Mesothelial cell of epicardium (in vitro differentiated cells): ENCODE measurements at places on chromosomes 7 and 10.

DNA sequence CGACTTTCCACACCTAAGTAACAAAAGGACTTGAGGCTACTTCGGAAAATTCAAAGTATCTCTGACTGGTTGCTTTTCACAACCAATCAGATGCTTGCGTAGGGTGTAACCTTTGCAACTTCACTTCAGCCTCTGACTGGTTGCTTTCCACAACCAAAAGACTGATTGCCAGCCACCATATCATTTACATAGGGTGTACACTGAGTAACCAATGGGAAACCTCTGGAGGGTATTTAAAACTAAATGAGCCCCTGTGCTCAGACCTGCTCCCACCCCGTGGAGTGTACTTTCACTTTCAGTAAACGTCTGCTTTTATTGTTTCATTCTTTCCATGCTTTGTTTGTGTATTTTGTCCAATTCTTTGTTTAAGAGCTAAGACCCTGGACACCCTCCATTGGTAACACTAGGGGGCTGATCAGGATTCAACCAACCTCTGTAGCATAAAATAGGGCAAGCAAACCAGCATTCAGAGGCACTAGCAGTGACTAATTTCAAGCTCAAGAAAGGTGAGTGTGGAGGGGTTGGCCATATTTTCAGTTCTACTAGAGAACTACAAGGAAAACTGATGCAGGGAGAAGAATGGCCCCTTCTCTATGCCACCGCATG, 390.8 kb downstream of the POM121L12 start:
- peaks cover 4% of the 10 kb centered on the region for H3K4me1 ChIP-seq
- no peak overlapping the region for H3K4me3 ChIP-seq
- H3K36me3 ChIP-seq = no peaks in the 10 kb centered on the region
- H3K27me3 ChIP-seq = no peaks in the 10 kb centered on the region

DNA sequence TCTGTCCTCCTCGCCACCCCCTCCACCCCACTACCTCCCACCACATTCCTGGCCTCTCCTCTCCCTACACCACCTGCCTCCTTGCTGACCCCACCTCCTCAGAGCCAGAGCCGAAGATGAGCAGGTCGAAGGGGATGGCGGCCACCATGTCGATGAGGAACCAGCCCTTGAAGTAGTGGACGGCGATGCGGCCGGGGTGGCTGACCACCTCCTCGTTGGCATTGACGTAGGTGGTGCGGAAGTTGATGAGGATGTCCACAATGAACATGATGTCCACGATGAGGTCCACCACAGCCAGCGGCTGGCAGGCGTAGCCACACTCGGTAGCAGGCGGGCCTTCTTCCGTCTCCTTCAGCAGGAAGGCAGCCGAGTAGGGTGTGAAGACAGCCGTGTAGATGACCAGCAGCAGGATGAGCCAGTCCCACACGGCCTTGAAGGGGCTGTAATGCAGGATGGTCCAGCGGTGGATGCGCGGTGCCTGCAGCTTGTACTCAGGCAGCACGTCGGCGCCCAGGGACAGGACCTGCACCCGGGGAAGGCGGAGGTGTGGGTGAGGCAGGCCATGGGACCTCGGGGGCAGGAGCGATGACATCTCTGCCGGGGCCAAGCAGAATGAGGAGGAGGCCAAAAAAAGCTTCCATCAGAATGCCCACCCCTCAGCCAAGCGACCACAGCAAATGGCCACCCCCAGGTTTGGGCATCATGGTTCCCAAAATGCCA, 25.6 kb downstream of the KCNH2 start:
- no peak for DNase-seq
- no peaks in the 10 kb centered on the region for H3K36me3 ChIP-seq
- no peak overlapping the region for H3K4me3 ChIP-seq
- no peak overlapping the region for H3K27ac ChIP-seq

DNA sequence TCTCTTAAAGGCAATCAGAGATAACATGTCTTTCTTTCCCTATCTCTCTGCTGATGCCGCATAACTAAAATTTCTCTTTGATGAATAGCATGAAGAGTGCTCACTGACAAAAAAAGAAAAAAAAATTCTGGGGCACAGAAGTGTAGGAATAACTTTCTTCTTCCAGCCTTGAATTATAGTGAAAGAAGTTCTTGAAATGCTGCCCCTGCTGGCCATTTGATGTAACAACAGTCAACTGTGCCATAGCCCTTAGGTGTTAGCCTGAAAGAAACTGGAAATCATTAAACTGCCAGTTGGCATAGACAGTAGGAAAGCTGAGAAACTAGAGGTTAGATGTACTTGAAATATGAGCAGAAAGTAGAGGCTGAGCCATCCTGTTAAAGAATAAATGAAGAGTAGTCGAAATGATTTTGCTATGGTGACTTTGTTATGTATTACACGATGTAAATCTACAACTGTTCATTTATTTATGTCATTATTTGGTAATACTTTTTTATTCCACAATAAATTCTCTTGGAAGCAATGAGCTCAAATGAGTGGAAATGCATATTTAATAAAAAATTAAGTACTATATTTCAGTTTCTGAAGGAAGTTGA, 48.3 kb upstream of the FAM171A1 start:
- H3K4me3 ChIP-seq = no peak overlapping the region
- H3K36me3 ChIP-seq = peaks cover 4% of the 10 kb centered on the region
- H3K4me1 ChIP-seq = no peaks in the 10 kb centered on the region
- H3K27me3 ChIP-seq = no peaks in the 10 kb centered on the region
- no peak overlapping the region for H3K27ac ChIP-seq

GRCh38 chr10:116444527-116445142, 17.0 kb downstream of the PNLIPRP3 start:
- no peak overlapping the region for H3K4me3 ChIP-seq
- DNase-seq = no peak
- H3K4me1 ChIP-seq = no peaks in the 10 kb centered on the region
- H3K27ac ChIP-seq = no peak overlapping the region
- peaks cover 18% of the 10 kb centered on the region for H3K27me3 ChIP-seq
- no peaks in the 10 kb centered on the region for H3K36me3 ChIP-seq

- H3K4me3 ChIP-seq = no peak overlapping the region
- no peak overlapping the region for H3K27ac ChIP-seq
- H3K4me1 ChIP-seq = no peaks in the 10 kb centered on the region
- H3K27me3 ChIP-seq = peaks cover 5% of the 10 kb centered on the region
These were observed 40.4 kb upstream of the DLX5 start for GRCh38 chr7:97064972-97065587.

DNA sequence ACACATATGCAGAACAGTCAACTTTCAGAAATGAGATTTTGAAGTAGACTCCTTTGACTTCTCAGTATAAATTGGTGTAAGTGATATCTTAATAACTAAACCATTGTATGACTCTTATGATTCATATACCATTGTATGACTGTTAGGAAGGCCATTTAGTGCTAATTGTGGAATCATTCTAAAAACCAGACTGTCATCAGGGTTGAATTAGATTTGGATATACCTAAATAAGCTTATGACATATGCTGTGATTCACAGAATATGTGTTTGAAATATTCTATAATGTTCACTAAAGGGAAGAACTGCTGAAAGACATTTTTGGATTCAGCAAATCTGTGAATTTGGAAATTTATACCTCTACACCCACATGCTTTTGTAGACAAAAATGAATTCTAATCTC, 438.1 kb downstream of the MDFIC start:
- H3K4me3 ChIP-seq = no peak overlapping the region
- no peak for DNase-seq
- H3K27me3 ChIP-seq = no peaks in the 10 kb centered on the region

DNA sequence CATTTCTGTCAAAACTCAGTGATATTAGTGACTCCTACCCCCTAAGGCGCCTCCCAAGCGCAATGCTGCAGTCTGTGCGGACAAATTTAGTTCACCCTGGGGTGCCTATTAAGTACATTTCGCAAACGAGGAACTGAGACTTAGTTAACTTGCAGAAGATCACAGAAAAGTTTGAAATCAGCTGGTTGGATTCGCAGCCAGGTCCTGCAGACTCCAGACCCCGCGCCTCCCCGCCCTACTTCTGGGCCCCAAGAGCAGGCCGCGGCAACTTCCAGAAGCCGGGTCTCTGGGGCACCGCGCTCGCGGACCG, 588 bp downstream of the CYREN start:
- H3K36me3 ChIP-seq = peaks cover 19% of the 10 kb centered on the region
- peaks cover 40% of the 10 kb centered on the region for H3K4me1 ChIP-seq
- H3K27me3 ChIP-seq = no peaks in the 10 kb centered on the region
- no peak for DNase-seq
- peak overlapping the region; percentile 95 for H3K27ac ChIP-seq
- H3K4me3 ChIP-seq = peak overlapping the region; percentile 90
